ENCODE measurements at places on chromosomes 1 and 21. TPM values are rescaled to one million over a fixed set of nuclear protein-coding genes. Genes with fewer than 3 reads are reported as not detected.

Gene MYBPH
- total RNA-seq: not detected

Gene ENTREP3
- total RNA-seq: 9.0 TPM

Gene LGR6
- 4.1 TPM for total RNA-seq

Gene TDRD5
- 0.37 TPM for total RNA-seq

Gene HAPLN2
- total RNA-seq: not detected

Gene CLIC6
- total RNA-seq: 35.4 TPM

Gene S100A16
- 70.6 TPM for total RNA-seq

Gene LCE1C
- not detected for total RNA-seq

Gene TNFSF18
- total RNA-seq: 1.2 TPM

Gene PTPRC
- 89.3 TPM for total RNA-seq

Gene GPR37L1
- total RNA-seq: not detected

Gene CD52
- total RNA-seq: 6.8 TPM

Gene CFHR2
- total RNA-seq: not detected

Gene C1orf105
- not detected for total RNA-seq

Gene GBP5
- 2.9 TPM for total RNA-seq

Gene CAMTA1
- total RNA-seq: 52.3 TPM

Gene HJV
- total RNA-seq: not detected

Gene WDR64
- total RNA-seq: not detected

Gene GJA8
- total RNA-seq: not detected

Gene ATP1A4
- total RNA-seq: 0.06 TPM

Gene UBL4B
- not detected for total RNA-seq

Gene PCP4
- 1.3 TPM for total RNA-seq

Gene HSD3B2
- not detected for total RNA-seq

Gene TLCD4
- total RNA-seq: 12.8 TPM

Gene HSPA6
- 11.7 TPM for total RNA-seq

Gene CFAP74
- total RNA-seq: 20.8 TPM

Gene RBM8A
- 106 TPM for total RNA-seq

Gene SELENOF
- total RNA-seq: 227 TPM

Gene ESPN
- 11.2 TPM for total RNA-seq

Gene SYNC
- 15.4 TPM for total RNA-seq

Gene DR1
- 44.1 TPM for total RNA-seq

Gene PAPPA2
- 0.46 TPM for total RNA-seq

Gene TRAF3IP3
- 8.3 TPM for total RNA-seq

Gene OLIG2
- total RNA-seq: 1.1 TPM

Gene FAM177B
- total RNA-seq: 0.54 TPM

Gene CD1C
- total RNA-seq: 0.92 TPM

Gene AUNIP
- 1.1 TPM for total RNA-seq

Gene HPCAL4
- 0.18 TPM for total RNA-seq

Gene PROK1
- not detected for total RNA-seq

Gene KCNH1
- total RNA-seq: 0.31 TPM

All from lung (tissue), 17 donors.